ENCODE measurements at places on chromosomes 4 and X.

GRCh38 chr4:108166038-108166437 lies 2.7 kb downstream of the LEF1 start:
- no peak for DNase-seq

GRCh38 chrX:23759821-23760220 lies 16.7 kb upstream of the ACOT9 start:
- DNase-seq: no peak

- DNase-seq: no peak
These were observed 106.2 kb downstream of the TMA16 start for GRCh38 chr4:163600727-163601126.

DNA sequence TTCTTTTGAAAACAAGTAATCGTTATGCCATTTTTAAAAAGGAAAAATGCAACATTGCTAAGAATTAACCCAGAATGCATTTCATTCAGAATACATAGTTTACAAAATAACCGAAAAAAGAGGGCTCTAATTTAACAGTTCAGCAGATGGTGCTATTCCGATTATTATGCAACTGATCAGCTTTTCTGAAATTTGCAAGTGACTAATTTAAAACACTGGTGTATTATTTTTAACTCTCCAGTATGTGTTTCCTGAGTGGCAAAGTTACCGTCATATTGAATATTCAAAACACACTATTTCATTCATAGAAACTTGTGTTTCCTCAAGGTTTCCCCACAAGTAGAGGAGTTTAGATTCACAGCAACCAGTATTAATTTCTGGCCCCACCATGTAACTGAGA lies 21.1 kb downstream of the ZBTB49 start:
- no peak for DNase-seq

GRCh38 chrX:22922961-22923360 lies 76.8 kb upstream of the DDX53 start:
- DNase-seq: peak; percentile 90

DNA sequence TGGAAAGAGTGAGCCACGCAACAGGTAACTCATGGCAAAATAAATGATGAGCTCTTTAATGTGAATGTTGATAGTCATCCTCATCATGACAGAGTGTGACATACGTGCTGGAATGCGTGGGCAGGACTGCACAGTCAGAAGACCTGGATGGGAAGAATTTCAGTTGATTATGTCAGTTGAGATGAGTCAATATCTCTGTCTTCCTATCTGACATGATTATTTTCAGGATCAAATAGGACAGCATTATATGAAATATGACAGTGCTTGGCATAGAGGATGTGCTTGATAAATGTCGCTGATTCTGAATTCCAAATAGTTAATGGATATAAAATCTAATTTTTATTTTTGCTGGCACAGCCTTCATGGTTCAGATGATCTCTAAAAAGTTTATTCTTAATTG lies 95.1 kb downstream of the IL15 start:
- DNase-seq: peak; percentile 34

GRCh38 chr4:1509366-1509765 lies 103.1 kb upstream of the NKX1-1 start:
- DNase-seq: no peak

DNA sequence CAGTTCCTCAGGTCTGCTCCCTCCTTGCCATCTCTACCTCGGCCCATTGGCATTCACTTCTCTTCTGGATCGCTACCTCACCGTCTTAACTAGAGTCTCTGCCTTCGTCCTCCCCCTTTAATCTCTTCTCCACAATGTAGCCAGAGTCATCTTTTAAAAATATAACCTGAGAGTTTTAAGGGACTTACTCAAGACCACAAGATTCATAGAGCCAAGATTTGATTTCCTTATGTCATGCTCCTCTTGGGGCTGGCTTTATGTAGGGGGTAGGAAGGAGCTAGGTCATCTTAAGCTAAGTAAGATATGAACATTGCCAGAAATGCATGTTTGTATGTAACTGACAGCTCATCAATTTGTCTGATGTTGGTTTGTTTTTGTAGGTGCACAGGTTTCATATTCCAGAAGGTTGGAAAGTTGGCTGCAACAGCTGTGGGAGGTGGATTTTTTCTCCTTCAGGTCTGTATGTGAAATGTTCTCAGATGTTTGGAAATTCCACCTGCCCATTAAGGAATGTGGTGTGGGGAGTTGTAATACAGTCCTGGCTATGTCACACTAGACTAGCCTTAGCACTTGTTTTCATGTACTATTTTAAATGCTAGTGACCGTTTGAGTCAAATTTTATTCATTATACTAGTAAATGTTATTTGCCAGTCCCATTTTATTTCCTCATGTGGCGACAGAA lies 19.6 kb downstream of the FUNDC2 start:
- no peak for DNase-seq

DNA sequence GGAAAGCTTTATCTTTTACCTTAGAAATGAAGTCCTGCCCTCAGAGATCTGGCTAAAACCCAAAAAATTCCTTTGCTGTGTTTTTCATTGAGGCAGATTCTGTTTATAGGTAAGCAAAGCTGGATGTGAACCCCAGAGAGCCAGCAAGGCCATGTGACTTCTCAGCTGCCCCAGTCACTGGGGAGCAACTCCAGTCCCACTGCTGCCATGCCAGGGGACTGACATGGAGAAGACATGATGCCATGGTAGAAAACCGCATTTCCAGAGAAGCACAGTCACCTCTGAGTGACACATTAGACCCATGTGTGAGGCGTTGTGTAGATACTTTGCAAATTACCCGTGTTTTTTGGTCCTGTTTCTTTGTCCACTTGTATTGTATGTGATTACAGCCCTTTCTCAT lies 45.4 kb downstream of the PTTG2 start:
- no peak for DNase-seq

DNA sequence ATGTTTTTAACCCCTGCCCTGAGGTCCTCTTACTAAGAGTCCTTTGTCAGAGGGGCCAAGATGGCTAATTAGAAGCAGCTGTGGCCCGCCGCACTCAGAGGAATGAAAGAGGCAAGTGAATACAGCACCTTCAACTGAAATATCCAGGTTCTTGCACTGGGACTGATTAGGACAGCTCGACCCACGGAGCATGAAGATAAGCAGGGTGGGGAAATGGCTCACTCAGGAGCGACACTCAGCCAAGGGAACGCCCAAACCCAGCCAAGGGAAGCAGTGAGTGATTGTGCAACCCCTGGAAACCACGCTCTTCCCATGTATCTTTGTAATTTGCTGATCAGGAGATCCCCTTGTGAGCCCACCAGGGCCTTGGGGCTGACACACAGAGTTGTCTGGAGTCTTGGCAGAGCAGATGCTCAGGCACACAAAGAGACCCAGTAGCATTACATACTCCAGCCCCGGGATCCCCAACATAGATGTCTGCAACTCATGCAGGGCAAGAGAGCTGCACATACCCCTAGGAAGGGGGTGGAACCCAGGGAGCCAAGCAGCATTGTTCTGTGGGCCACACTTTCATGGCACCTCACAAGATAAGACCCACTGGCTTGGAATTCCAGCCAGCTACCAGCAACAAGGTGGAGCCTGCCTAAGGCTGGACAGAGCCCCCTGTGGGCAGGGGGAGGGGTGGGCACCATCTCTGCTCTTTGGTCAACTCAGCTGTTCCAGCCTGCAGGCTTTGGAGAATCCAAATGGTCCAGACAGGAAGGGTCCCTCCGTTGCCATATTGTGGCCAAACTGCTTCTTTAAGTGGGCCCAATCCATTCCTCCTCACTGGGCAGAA lies 23.3 kb downstream of the F8A3 start:
- peak; percentile 8 for DNase-seq

GRCh38 chr4:121255986-121256750 lies 92.0 kb upstream of the TNIP3 start:
- DNase-seq: peak; percentile 98

DNA sequence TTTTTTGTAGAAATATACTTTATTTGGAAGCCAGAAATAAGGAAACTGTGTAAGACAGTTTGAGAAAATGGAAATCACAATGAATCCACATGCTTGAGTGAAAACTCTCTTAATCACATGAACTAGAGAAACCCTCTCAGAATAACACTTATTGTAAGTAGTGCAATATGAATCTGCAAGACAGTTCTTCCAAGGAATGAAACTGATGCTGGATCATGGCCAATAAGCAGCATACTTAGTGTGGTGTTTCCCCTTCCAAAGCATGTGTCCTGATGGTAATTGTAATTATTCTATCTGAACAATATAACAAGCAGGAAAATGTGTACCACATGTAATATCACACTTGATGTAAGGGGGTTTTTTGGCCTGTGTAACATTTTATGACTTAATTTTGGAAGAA lies 1870.5 kb upstream of the TENM3 start:
- DNase-seq: peak; percentile 0

DNA sequence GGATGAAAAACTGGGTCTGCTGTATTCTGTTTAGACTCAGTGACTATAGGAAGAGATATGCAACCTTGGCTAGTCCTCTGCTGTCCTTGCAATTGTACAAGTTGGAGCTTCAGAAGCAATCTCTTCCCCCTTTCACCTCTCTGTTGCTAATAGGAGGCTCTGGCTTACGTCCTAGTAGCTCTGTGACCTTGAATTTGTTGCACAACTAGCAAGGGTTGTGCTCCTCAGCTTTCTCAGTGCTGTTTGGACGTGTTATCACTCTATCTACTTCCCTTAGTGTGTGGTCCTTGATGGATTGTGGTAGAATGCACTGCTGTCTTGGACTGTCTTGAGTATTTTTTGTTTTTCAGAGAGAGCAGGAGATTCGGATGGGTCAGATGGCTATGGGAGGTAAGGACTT lies 3.4 kb upstream of the ITGB1BP2 start:
- DNase-seq: peak; percentile 68

- DNase-seq: no peak
These were observed 38.5 kb downstream of the SMAD1 start for GRCh38 chr4:145520172-145520571.

DNA sequence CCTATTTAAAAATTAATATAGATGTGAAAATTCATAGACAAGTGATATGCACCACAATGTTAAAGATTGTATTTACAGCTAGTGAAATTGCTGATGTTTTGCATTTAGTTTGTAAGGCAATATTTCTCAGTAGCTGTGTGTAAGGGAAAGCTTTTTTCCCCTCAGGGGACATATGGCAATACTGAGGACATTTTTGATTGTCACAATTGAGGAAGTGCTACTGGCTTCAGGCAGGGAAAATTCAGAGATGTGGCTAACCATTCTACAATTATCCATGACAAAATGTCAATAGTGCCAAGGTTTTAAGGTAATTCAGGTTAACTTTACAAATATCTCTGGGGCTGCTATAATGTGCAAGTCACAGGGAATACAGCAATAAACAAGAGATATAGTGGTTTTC lies 66.1 kb upstream of the IL15 start:
- DNase-seq: no peak

- DNase-seq: no peak
These were observed 12.4 kb downstream of the VAMP7 start for GRCh38 chrX:155893521-155893920.

GRCh38 chrX:76148041-76148665 lies 24.7 kb upstream of the PBDC1 start:
- peak; percentile 26 for DNase-seq

GRCh38 chr4:177484613-177485021 lies 42.4 kb upstream of the AGA start:
- DNase-seq: peak; percentile 90

DNA sequence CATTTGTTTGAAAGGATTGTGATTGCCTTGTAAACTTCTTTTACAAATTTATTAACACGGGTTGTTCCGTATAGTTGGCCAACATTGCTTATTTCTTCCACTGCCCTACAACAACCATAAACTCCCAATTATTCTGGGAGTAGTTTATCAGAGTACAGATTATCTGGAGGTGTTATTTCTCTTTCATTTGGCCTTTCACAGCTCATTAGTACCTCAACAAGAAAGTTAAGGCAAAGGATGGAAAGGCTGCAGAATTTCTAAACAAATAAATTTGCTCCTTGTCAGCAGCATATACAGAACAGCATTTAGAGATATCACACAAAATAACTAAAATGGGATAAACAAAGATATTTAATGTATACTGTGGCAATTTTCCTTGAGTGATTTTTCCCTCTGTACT lies 548.8 kb downstream of the DMD start:
- DNase-seq: no peak

- peak; percentile 4 for DNase-seq
These were observed 2464.6 kb downstream of the PCDH7 start for GRCh38 chr4:33184657-33185290.

DNA sequence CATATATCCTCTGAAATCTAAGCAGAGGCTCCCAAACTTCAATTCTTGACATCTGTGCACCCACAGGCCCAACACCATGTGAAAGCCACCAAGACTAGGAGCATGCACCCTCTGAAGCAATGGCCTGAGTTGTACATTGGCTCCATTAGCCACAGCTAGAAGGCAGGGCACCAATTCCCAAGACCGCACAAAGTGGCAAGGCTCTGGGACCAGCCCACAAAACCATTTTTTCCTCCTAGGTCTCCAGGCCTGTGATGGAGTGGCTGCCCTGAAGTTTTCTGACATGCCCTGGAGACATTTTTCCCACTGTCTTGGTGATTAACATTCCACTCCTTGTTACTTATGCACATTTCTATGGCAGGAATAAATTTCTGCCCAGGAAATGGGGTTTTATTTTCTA lies 232.2 kb upstream of the GRID2 start:
- DNase-seq: no peak

DNA sequence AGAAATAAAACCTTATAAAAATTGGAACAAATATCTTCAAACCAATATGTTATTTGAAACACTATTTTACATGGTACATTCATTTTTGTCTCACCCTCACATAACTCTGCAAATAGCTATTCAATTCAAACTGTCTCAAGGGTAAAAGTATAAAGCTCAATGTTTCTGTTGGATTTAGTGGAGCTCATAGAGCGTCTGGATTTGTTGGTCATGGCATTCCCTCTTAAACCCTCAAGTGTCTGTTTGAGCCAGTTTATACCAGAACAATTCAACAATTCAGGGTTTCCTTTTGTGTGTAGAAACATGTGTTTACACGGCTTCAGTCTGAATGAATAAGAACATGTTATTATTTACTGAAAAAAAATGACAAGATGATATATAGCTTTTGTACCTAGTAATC lies 161.6 kb downstream of the PCDH18 start:
- no peak for DNase-seq

- DNase-seq: no peak
These were observed 9.1 kb upstream of the TMPRSS11D start for GRCh38 chr4:67892905-67893304.

- DNase-seq: no peak
These were observed 3.1 kb downstream of the GUCY1B1 start for GRCh38 chr4:155761916-155762315.

DNA sequence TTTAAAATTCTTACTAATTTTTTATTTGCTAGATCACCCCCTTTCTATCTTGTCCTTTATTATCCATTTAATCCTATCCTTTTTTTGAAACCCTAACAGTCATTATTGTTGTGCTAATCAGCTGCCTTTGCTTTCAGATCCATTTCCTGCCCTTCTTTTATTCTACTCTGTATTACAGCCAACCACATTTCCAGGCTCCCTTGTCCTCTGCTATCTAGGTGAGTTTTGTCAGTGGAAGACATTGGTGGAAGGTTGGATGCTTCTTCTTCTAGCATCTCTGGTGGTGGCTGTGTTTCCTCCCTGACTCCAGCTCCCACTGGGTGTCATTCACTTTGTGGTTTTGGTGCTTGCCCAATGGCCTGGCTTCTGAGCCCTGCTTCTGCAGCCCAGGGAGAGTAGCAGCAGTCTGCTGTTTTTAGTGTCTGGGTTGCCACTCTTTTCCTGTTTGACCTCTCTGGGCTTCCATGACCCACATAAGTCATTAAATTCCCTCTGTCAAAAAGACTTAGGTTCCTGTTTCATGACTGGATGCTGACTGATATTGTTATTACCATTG lies 225.2 kb upstream of the PGRMC2 start:
- DNase-seq: peak; percentile 42

GRCh38 chr4:186845137-186845842 lies 121.6 kb upstream of the FAT1 start:
- DNase-seq: peak; percentile 97

- DNase-seq: no peak
These were observed 466.6 kb upstream of the PABPC4L start for GRCh38 chr4:134668237-134668636.
